ENCODE measurements at places on chromosomes 7 and 10.

- DNase-seq: no peak
Observed at GRCh38 chr7:81478664-81479063, 291.2 kb downstream of the HGF start.

- DNase-seq: no peak
Observed at GRCh38 chr7:30390736-30391636, 87.6 kb downstream of the NOD1 start.

DNA sequence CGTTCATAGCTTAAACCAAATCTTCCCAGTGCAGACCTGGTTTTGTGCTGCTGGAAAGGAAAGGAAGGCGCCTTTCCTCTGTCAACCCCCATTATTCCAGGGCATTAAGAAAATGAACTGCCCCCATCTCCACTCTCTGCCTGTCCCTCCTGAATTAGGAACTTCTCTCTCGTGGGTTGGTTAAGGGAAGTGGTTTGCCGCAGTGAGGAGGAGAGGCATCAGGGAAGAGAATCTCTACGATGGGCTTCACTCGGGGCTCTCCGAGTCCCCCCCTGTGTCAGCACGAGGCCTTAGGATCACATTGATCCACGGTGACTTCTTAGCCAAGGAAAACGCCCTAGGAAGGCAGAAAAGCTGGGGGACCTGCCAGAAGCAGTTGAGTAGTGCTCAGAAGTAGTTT lies 53.9 kb upstream of the LYZL2 start:
- no peak for DNase-seq

- DNase-seq: no peak
Observed at GRCh38 chr7:66558660-66559465, 69.8 kb upstream of the KCTD7 start.

GRCh38 chr10:5533098-5533731 lies 8.5 kb downstream of the CALML3 start:
- no peak for DNase-seq

DNA sequence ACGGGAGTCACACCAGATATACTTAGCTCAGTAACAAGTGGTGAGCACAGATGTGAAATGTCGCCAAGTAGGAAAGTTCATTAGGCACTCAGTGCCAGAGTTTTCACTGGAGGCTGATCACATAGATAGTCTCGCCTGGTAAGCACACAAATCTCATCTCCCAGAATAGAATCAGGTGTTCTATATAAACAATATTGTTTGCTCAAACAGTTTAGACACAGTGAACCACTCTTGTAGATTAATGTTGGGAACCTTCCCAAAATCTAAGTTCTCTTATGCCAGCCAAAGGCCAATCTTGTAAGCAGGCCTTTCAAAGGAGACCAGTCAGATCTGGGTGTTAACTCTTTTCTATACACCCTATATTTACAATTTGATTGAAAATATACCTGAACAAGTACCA lies 716.5 kb upstream of the GRM3 start:
- no peak for DNase-seq

DNA sequence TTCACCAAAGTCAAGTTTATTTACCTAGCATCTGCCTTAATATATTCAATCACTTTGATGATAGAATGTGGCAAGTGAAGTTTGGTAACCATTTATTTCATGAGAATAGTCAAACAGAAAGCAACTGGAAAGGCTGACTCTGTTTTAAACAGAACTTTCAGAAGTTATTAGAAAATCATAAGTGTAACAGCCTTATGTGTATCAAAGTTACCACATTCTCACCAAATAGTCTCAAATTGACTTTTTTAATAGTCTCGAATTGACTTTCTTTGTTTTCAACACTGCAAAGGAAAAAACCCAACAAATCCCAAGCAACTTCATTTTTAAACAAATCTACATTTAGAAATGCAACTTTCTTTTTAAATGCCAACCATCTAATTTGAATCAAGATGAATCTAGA lies 29.5 kb downstream of the NAMPT start:
- DNase-seq: no peak

DNA sequence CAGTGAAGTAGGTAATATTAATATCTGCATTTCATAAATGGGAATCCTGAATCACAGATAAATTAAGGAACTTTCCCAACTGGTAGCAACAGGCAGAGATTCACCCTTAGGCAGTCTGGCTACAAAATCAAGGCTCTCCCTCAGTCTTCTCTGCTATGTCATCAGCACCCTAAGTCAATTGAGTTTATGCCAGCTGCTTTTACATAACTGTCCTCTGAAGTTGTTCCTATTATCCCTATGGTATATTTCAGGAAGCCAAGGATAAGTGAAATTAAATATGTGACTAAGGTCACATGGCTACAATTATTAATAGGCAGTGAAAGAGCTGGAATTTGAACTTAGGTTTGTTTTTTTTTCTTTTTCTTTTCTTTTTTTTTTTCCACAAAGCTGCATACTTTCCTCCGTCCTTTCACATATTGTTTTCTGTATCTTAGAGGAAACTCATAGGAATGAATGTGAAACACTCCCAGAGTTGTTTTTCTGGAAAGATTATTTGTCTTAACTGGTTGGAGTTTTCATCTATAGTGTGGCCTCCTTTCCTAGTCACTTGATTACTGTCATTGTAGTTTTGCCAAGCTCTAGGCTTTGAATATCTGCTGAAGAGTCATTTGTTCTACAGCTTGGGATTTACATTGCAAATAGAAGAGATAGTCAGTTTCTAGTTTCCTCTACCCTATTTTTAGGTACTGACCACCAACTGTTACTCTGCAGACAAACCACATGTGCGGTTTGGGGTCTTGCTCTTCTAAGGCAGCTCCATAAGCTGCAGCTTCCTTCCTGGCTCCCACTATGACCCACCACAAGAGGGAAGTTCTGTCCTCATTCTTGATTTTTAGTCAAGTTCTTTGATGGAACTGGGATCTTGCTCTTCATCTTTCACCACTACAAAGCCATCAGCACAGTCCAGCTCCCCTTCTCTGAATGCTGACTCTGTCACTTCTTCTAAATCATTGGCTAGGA lies 338.0 kb upstream of the KIAA1217 start:
- no peak for DNase-seq

GRCh38 chr10:100004805-100005510 lies 4.8 kb downstream of the DNMBP start:
- no peak for DNase-seq

DNA sequence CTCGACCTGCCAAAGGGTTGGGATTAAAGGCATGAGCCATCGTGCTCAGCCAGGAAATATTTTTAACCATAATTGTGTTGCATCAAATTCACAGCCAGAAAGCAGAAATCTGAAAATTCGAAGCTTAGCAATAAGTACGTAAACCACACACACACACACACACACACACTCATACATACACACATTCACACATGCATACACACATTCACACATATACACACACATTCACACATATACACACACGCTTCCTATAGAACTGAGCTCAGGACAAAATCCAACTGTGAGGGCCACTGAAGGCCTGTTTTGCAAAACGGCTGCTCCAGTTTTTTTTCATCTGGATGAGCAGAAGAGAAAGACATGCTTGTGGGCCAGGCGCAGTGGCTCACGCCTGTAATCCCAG lies 25.0 kb upstream of the GTF2I start:
- DNase-seq: no peak

DNA sequence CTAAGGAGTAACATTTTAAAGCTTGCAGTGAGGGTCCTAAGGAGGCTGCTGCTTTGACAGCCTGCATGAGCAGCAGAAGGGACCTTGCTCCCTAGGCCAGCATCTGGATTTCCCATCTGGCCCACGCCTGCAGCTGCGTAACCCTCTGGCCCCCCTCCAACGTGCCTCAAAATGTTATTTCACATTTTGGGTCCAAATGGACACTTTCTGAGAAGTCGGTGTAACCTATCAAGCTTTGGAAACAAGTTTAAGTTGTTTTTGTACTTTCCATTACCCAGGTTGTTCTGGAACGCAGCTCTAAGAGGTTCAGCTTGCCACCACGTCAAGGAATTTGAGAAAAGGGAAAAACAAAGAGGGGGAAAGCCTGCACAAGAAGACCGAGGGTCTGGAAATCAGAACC lies 338.3 kb downstream of the KCNMA1 start:
- DNase-seq: no peak

DNA sequence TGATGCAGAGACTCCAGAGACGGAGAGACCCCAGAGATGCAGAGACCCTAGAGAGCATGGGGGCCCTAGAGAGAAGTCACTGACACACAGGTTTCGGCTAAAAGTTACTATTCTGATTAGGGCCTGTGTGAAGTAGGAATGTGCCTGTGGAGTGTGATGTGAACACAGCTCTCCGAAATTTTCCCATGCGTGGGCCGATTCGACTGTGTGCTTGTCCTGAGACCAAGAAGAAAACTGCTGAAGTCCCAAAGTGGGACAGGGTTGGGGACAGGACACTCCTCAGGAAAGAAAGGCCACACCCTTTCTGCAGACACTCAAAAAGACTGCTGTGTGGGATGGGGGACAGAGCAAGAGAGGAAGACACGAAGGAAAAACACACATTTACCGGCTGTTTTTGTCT lies 533.5 kb downstream of the PTPRN2 start:
- DNase-seq: no peak

DNA sequence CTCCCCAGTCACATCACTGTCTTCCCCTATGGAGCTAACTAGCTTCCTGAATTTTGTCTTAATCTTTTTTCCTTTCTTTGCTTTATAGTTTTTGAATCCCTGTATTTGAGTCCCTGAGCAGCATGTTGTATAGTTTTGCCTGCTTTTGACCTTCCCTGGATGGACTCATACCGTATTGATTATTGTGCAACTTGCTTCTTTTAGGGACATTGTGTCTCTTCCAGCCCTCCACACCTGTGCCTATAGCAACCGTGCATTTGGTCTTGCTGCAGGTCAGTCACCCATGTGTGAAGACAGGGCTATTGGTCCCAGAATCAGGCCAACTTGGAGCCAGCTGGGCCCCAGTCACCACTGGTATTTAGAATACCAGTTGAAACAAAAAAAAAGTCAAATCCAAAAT lies 158.9 kb upstream of the ADCY1 start:
- no peak for DNase-seq

DNA sequence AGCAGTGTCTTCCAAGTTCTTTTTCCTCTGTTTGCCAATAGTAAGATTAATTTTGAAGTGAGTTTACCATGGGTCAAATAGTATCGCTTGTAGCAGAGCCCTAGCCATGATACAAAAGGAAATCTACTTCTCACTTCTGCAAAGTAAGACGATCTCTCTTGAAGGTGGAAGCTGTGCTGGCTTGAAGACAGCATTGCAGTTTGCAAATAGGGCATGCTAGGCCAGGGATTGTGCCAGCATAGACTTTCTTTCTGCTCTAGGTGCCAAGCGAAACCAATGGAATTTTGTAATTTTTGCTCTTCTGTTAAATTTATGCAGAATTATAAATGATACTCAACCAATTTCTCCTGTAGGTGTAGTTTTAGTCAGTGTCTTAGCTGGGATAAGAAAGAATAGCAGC lies 74.5 kb downstream of the SLC13A1 start:
- no peak for DNase-seq

DNA sequence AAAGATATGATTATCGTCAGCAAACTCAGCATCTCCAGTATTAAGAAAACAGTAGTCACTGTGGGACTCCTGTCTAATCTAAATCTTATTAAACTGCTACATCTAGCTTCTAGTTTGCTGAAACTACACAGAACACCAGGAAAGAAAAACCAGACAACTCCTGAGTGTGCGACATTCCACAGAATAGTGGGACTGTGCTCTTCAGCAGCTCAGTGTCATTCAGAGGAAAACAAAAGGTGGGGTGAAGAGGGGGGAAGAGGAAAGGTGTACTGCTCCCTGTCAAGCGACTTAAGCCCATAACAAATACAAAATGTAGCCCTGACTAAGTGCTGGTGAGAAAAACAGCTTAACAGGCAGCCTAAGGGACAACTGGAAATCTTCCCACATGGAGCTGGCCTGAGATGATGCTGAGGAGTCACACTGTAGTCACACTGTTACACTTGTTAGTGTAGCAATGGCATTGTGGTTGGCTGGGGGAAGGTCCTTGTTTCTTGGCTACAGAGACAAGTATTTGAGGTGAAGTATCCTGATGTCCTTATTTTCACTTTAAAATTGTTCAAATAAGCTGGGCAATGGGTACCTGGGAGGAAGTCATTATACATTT lies 135.5 kb downstream of the USP6NL start:
- no peak for DNase-seq

DNA sequence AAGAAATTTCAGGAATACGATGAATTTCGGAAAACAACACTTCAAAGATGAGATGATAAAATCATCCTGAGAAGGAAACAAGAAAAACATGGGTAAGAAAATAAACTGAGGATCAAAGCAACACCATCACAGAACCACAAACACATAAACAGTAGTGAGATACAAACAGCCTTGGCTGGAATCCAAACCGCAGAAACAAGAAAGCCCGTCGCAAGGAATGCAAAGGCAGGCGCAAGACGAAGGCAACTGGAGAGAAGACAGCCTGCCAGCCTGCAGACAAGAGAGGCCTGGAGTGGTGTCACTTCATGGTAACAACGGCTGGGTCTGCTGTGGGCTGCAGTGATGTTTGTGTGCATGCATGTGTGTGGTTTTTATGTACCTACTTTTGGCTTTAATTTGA lies 61.8 kb upstream of the DRGX start:
- no peak for DNase-seq

DNA sequence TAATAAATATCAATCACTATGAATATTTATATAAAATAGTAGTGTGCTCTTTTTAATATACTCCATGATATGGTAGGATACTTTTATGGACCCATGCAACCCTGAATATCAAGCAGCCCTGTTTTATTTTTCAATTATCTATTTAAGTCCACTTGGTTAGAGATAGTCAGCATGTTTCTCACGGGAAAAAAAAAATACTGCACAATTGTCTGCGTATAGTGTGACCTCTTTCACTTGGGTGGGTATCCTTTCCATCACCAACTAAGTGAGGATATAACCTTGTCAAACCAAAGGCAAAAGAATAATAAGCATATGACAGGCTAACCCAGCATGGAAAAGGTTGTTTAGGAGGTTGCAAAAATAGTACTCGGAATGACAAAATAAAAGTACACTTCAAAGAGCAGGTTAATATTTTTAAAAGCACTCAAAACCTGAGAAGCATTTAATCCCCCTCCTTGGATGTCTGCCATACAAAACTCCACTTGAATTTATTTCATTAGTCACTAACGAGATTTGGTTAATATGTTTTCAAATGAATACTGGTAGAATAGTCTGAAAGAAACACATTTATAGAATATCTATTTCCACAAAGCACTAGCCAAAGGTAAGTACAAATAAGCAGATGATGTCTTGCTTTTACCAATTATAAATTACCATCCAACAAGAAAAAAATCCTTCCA lies 76.5 kb downstream of the IMMP2L start:
- DNase-seq: no peak

- DNase-seq: no peak
Observed at GRCh38 chr7:148662646-148663045, 36.1 kb upstream of the CUL1 start.

GRCh38 chr7:37367010-37367409 lies 81.7 kb downstream of the ELMO1 start:
- DNase-seq: no peak
